ENCODE measurements at places on chromosomes 5 and 9.

GRCh38 chr5:35810601-35811000 is 46.1 kb upstream of the IL7R start:
- DNase-seq, result no peak

DNA sequence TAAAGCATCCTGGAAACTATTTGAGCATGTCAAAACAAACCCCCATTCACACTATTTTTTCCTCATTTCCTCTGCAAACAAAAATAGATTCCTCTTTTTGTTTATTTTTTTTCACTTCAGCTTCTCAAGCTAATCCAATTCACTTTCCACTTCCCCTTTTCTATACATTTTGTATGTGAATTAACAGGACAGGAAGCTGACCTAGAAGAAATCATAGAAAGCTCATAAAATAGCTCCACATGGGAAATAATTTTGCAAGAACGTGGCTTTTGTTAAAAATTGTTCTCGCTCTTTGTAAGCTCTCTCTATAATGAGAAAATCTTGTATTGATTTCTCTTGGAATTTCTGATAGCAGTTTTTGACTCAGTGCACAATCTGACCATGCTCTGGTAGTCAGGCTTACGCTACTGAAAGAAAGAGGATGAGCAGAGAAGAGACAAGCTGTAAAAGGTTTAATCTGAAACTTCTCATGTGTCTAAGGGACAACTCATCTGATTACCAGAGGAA is 215.8 kb downstream of the ADAMTS12 start:
- DNase-seq, result no peak

- DNase-seq, result no peak
Measured at GRCh38 chr9:130262771-130263170, 2.8 kb upstream of the HMCN2 start.

DNA sequence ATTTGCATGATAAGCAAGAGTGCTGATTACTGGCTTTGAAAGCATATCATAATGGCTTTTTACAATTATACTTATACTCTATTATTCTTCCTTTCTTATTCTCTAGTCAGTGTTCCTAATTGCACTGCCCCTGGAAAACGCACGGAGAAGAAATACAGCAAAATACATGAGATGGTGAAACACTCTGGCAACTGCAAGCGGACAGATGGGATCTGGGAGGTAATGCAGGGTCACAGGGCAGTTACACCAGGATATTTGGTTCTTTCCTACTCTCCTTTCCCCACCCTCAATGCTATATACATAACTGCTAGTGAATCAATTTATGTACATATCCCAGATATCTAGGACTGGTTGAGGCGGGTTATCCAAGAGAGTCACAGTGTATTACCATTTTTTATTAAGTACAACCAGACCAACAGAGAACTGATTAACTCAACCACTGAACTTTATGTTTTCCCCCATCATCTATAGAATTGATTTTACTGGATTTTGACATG is 423.7 kb downstream of the ZSWIM6 start:
- DNase-seq, result no peak

DNA sequence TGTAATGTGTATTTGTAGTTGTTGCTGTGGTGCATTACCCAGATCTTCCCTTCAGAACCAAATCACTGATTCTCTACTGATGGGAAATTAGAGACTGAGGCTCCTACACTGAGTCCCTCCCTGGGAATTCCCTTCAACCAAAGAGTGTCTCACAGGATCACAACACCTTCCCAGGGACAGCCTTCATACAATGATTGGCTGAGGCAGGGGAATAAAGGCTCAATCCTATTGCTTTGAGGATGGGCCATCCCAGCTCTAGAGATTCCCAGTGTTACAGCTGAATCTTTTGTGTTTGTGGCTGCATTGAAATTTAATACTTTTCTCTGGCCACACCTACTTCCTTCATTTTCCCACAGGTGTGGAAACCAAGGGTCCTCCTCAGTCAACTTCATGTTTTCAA is 96.4 kb upstream of the ELL2 start:
- no peak for DNase-seq

- DNase-seq, result no peak
Measured at GRCh38 chr5:2711446-2712425, 39.7 kb downstream of the IRX2 start.

DNA sequence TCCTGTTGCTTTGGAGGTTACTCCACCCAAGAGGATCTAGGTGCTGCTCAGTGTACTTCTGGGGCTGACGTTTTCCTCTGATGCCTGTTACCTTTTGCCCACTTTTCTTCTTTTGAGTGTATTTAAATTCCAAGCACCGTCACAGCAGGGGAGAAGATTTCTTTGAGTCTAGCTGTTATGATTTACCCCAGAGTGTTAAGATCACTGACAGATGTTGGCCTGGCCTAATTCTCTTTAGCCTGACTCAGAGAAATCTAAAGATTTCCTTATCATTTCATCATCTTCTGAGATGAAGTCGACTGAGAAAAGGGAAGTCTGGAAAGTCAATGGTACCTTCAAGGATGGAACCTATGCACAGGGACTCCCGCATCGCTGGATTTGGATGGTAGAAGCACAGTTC is 191.5 kb downstream of the FBXL7 start:
- no peak for DNase-seq

DNA sequence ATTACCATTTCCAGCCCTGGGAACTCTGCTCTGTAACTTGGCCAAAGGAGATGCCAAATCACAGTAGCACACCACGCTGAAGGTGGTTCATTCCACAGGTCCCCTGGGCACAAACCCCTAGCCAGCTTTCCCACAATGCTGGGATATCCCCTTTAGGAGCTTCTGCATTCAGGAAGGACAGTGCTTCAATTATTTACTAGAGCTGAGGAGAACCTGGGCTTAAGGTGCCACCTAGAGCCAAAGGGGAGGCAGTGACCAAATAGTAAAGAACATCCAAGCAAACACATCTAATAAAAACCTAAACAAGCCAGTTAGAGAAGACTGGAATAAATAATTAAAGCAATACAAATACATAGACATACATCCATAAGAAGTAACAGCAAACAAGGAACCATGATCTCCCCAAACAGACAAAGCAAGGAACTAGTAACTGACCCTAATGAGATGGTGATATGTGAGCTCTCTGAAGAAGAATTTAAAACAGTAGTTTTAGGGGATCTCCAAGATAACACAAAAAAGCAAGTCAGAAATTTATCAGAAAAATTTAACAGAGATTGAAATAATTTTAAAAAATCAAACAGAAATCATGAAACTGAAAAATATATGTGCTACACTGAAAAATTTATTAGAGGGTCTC is 14.6 kb downstream of the KIF4B start:
- no peak for DNase-seq

- no peak for DNase-seq
Measured at GRCh38 chr5:135030123-135030955, 3.7 kb downstream of the PITX1 start.
